Activated CD4-positive, alpha-beta T cell treated with anti-CD3 and anti-CD28 coated beads, Interleukin-2, amount 50 U/mL, for 16 hours (primary cell): ENCODE measurements at places on chromosomes 3 and 15.

- DNase-seq = no peak
Measured at GRCh38 chr15:99247062-99247461, 2.3 kb downstream of the TTC23 start.

DNA sequence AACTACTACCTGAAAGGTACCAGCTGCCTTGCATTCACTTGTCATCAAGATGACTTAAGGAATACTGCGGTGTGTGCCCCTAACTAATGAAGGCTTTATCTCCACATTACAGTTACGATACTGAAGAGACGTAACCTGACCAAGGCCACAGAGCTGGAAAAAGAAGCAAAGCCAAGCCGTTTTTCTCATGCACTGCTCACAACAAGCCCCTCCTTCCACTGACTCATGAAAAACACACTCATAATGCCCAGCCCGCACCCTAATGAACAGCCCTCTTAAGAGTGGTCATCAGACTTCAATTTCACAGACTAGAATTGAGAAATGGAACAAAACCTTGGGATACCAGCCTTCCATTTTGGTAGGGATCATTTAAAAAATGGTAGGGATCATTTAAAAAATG lies 11.6 kb downstream of the PSMD6 start:
- DNase-seq = no peak

- no peak for DNase-seq
Measured at GRCh38 chr3:171760477-171760876, 49.8 kb downstream of the PLD1 start.

DNA sequence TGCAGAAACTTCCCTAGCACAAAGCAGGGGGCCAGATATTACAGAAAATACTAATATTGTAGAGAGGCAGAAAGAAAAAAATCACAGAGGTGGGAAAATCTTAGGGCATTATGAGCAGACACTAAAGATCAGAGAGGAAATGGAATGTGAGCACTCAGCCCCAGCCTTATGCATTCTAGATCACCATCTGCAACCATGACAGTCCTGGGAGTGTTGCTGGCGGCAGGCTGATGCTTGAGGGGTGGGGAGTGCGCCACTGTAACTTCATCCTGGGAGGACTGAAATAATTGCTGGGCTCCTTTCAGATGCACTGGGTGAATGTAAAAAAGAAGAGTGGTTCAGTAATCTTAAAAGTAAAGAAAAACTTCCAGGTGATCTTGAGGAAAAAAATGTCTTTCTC lies 427.6 kb upstream of the SEMA6D start:
- DNase-seq = no peak

DNA sequence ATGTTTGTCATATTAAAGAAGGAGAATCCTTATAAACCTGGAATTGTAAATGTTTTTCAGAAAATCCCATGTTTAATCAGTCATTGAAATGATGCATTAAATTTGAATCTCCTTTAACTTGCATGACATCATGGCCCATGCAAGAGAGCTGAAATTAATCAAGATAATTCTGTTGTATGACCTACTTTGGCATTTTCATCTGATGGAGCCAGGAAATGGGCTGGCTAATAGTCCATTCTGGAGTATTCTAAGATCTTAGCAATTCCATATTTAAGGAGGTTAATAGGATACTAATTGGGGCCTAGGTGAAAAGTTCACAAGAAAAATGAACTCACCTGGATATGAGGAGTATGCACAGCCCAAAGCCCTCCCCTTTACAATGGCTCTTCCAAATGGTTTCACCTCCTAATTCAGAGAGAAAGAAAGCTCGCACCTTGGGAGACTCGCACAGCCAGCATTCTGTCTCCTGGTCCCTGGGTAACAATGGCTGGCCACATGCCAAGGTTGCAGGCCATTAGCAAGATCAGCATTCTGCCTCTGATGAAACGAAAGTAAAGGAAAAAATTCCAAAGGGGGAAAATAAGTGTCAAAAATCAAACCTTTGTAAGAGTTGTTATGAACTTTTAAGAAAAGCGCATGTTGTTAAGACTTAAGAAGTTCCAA lies 786.4 kb downstream of the MCTP2 start:
- DNase-seq = no peak

GRCh38 chr15:85282504-85283115 lies 97.8 kb upstream of the AKAP13 start:
- DNase-seq = no peak
